ENCODE measurements at places on chromosomes 7 and 10. TPM values are rescaled to one million over a fixed set of nuclear protein-coding genes. Genes with fewer than 3 reads are reported as not detected.

The MPP7 gene
- 37.4 TPM for total RNA-seq

The RBM20 gene
- 2.3 TPM for total RNA-seq

The ACSM6 gene
- total RNA-seq: not detected

The ADAM22 gene
- 3.0 TPM for total RNA-seq

The TNKS2 gene
- total RNA-seq: 63.5 TPM

DNA sequence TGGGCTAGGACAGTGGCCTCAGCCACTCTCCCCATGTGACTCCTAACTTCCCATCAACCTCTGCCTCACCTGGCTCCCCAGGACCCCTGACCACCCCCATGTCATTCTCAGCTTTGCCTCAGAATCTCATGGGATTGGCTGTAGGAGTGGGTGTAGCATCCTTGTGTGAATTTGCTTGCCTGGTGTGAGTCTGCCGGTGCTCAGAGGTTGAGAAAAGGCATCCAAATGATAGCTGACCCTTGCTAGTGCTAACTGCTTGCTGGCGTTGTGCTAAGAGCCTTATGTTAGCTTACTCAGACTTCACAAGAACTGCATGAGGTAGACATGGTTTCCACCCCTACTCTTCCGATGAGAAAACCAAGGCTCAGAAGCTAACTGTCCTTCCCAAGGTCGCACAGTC lies 74.2 kb downstream of the COL13A1 start:
- DNase-seq: no peak

- no peak for DNase-seq
These were observed 85.1 kb upstream of the FGFR2 start for GRCh38 chr10:121683366-121683765.

DNA sequence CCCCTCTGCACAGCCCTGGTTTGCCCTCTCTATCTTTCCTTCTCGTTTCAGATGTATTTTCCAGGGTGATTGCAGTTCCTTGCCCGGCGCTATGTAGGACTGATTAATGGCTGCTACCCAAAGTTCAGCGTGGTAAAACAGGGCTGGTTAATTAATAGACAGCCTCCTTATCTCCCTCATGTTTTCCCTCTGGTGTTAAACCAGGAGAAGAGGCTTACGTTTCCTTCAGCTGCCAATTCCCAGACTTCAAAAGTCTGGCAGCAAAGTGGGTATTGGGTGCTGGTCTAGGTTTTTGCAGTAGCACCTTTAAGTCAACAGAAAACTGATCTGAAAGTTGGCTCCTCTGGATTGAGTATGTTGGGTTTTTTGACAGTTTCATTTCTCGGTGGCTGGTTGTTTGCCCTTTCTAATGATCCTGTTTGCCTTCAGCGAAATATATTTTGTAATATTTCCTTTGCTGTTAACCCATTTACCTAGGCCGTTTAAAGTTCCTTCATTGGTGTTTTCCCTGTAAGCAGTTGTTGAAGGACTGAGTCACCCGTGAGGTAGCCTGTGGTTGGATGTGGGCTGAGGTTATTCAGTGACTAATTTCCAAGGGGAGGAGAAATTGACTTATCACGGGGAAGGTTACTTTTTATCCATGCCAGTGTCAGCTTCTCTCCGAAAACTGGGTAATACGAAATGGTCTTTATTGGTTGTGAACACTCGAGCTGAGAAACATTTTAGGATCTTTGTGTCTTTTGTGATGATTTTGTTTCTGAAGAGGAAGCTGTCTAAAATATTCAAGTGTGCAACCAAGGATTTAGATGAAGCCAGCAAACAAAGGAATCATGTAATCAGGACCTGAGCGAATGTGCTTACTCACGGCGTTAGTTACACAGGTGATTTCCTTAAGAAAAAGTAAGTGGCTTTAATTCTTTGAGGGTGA lies 257.2 kb downstream of the KIAA1217 start:
- DNase-seq: no peak

DNA sequence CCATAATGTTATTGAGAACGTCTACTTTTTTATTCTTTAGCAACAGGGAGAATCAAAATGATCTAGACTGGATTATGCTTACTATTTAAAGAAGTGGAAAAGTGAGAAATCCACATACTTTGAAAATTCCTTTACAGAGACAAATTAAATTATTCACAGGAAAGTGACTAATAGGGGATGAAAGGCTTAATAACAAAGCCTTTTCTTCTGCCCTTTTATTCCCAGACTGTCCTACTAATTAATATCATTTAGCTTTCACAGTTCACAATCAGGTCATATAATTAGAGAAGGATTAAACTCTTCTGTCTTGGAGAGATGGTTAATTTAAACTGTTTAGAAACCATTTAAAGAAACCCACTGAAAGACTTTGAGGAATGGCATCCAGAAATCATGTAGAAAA lies 58.8 kb downstream of the ARL4A start:
- DNase-seq: no peak

- DNase-seq: no peak
These were observed 110.6 kb downstream of the TAX1BP1 start for GRCh38 chr7:27850531-27850930.

DNA sequence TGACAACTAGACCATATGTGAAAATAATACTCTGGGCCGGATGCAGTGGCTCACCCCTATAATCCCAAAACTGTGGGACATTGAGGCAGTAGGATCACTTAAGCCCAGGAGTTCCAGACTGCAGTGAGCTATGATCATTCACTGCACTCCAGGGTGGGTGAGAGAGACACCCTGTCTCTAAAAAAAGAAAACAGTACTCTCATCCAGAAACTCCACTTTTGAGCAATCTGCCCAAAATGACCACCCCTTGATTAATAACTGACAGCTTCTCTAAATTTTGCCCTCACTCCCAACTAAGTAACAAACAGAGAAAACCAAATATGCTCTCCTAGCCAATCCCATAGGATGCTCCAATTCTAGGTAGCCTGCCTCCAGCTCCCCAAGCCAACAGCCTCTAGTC lies 62.5 kb upstream of the AKR1E2 start:
- DNase-seq: no peak

DNA sequence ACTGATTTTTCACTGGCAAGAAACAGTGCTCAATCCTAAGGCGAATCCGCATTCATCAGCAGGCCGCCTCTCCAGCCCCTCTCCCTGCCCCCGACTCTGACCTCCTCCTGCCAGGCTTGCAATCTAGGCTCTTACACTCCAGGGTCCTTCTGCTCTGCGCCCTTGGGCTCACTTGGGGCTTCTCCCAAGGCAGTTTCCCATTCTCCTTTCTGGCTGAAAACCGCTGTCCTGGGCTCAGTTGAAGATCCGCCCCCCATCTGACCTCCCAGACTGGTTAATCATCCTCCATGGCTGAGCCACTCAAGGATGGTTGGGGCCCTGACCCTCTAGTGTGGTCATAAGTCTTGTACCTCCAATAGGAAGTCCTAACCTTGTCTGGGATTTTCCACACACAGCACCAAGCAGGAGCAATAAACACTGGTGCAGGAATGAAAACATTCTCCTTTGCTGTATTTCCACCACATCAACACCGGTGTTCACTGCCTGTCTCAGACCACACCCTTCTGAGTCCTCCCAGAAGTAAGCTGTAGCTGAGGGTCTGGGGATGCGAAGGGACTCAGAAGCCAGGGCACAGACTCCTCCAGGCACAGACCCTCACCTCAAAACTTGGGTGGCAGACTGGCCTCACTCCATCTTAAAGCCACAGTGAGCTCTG lies 42.4 kb downstream of the TNS3 start:
- no peak for DNase-seq

- DNase-seq: no peak
These were observed 1036.8 kb upstream of the POT1 start for GRCh38 chr7:125966278-125967048.

- no peak for DNase-seq
These were observed 6.1 kb upstream of the DDX50 start for GRCh38 chr10:68895041-68895440.

DNA sequence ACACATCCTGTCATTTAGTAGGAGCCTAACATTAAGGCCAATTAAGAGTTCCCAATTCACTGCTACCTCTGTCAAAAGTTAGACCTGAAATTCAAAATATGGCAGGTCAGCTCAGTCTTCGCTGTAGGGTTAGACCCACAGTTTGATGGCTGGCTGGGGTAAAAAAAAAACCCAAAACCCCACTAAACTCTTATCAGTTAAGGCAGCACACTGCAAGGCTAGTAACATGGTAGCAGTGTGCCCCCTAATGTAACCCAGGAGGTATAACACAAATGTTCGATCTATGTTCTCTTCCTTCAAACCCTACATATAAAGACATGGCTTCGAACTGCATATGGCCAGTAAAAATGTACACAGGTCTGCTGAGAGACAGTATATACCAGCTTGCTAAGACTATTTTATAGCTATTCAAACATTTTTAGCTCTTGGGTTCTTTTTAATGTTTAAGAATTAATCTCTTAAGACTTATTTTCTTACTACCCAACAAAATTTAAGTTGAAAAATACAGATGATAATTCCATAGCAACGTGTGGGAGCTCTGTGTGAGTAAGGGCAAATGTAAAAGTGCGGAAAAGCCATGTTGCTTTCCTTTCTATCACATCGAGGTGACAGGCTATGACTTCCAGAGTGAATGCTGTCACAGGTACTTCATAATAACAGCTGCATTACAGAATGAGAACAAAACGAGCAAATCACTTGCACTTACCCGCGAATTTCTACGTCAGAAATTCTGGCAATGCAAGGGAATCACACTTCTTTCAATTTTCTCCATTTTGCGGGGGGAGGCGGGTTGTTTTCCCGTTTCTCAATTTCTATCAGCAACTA lies 168.4 kb upstream of the IMMP2L start:
- DNase-seq: no peak

DNA sequence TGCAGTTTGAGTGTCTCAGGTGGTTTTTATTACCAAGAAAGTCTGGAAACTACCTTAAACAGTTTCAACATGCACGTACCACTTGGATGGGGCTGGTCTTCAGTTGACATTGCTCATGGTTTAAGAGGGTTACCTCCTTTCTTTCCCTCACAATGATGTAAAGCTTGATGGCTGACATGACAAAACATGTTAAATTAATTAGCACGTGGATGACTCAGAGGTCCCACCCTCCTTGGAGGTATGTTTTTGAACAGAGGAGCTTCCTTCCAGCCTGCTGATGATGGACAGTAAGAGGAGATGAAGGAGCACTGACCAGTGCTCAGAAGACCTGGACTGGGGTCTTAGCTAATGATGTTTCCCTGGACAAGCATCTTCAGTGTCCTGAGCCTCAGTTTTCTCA lies 322.3 kb upstream of the PODXL start:
- no peak for DNase-seq

GRCh38 chr7:52120912-52121311 lies 804.3 kb upstream of the COBL start:
- DNase-seq: no peak

- DNase-seq: no peak
These were observed 459 bp downstream of the ZDHHC6 start for GRCh38 chr10:112446055-112446854.

DNA sequence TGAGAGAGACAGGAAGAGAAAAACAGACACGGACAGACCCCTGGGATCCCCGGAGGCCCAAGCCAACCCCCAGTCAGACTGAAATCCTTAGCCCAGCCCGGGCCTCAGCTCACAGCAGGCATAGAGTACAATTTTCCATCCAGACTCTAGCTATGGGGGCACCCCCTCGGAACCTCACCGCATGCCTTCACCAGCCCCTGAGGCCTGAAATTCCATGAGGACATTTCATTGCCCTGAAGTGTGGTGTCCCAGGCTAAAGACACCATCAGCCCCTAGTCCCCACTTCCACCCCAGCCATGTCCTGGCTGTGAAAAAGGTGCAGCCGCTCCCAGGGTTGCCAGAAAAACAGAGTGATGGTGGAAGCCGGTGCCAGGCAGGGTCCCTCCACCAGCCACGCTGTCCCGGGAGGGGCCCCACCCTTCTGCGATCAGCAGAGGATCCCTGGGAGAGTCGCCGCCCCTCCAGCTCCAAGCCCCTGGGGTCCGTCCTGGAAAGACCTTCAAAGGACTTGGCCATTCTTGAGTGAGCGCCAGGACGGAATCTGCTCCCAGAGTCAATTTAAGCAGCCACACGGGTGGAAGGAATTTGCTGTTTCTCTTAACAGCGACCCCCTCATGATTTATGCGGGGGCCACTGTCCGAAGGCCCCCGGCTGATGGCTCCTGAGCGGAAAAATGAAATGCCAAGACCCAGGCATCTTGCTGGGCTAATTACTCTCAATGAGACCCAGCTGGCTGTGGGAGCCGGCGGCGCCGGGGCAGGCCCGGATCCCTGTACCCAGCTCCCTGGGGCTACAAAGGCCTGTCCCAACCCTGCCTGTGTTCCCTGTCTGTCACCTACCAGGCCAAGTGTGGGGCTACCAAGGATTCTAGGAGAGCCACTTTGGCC lies 23.2 kb downstream of the MYL10 start:
- DNase-seq: no peak

- DNase-seq: no peak
These were observed 2.5 kb upstream of the CLDN4 start for GRCh38 chr7:73828107-73828803.

GRCh38 chr7:26337232-26337865 lies 45.7 kb downstream of the SNX10 start:
- no peak for DNase-seq

GRCh38 chr10:21980691-21981090 lies 22.8 kb downstream of the DNAJC1 start:
- DNase-seq: no peak

Data from osteocyte (in vitro differentiated cells).